Muscle of leg (tissue), 16 donors: ENCODE measurements at places on chromosomes 2 and 18. TPM values are rescaled to one million over a fixed set of nuclear protein-coding genes. Genes with fewer than 3 reads are reported as not detected.

The CFAP210 gene
- 0.54 TPM for polyA plus RNA-seq

The SPHKAP gene
- 14.1 TPM for polyA plus RNA-seq

GRCh38 chr2:175366815-175367214, 185.3 kb upstream of the ATP5MC3 start:
- peak; percentile 68 for DNase-seq

DNA sequence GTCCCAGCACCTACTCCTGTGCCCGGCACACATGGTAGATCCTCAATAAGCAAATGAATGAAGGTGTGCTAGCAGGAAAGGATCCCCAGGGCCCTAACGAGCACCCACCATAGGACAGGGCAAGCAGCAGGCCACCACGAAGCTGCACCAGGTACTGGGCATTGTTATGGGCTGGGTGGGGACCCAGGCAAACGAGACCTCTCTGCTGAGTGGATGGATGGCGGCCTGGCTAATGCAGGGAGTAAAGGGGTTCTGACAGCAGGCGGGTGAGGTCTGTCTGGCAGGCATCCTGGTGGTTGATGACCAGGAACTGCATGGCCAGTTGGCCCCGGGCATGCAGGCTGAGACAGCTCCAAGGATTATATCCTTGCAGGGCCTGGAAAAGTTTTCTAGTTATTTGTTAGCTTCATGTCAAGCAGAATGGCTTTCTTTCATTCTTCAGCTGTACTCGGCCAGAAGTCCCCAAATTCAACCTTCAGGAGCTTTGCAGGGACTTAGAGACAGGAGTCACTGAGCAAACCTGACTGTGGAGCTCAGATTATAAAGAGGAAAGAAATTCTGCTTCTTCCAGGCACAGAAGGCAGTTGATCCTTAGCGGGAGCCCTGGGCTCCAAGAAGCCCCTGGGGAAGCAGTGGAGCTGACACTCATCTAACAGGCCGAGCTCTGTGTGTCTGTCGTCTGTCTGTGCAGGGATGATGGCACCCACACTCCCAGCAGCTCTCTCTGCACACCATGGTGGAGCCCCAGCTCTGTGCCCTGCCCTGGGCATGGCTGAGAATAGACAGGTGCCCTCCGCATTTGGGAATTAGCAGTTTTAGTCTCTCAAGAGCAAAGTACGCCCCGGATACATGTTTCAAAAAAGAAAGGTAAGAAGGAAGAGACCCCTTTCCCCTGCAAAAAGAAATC, 51.2 kb downstream of the SDC1 start:
- no peak for DNase-seq

GRCh38 chr2:21423854-21424253, 300.1 kb downstream of the TDRD15 start:
- DNase-seq: peak; percentile 10

GRCh38 chr18:9239720-9240119, 94.9 kb upstream of the TWSG1 start:
- DNase-seq: no peak

- peak; percentile 89 for DNase-seq
Observed at GRCh38 chr2:10124538-10125045, 2.1 kb downstream of the RRM2 start.

GRCh38 chr18:69067048-69067447, 269.2 kb downstream of the CCDC102B start:
- no peak for DNase-seq

GRCh38 chr2:2109186-2109585, 221.9 kb downstream of the MYT1L start:
- no peak for DNase-seq
